ENCODE measurements at places on chromosomes 4 and X.

DNA sequence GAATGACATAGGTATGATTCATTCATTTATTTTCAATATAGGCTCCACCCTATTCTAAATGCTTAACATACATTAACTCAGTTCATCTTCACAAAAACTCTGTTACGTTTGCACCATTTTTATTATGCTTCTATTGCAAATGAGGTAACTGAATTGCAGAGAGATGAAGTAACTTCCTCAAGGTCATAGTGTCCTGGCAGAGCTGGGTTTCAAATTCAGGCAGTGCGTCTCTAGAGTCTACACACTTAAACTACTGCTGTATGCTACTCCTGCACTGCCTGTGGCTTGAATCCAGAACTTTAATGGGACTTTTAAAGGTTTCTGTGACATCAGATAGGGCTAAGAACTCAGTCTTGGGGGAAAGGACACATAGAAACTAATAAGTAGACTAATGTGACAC is 413.4 kb downstream of the UBE2NL start:
- no peak for DNase-seq

- DNase-seq, result no peak
Measured at GRCh38 chr4:3700736-3701135, 65.4 kb upstream of the ADRA2C start.

DNA sequence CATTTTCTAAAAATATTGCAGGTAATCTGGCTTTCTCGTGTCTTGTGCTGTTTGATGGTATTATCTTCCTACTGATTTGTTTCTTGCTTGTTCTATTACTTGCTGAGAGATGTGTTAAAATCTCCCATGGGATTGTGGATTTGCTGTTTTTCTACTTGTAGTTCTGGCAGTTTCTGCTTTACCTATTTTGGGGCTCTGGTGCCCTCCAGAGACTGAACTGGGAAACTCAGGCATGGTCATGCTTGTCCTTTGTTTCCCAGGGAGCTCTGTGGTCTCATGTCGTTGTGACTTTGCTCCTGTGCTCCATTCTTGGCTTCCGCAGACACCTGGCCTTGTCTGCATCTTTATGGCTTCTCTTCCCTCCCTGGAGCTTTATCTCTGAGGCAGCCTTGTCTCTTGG is 39.5 kb downstream of the NSD2 start:
- DNase-seq, result peak; percentile 79

DNA sequence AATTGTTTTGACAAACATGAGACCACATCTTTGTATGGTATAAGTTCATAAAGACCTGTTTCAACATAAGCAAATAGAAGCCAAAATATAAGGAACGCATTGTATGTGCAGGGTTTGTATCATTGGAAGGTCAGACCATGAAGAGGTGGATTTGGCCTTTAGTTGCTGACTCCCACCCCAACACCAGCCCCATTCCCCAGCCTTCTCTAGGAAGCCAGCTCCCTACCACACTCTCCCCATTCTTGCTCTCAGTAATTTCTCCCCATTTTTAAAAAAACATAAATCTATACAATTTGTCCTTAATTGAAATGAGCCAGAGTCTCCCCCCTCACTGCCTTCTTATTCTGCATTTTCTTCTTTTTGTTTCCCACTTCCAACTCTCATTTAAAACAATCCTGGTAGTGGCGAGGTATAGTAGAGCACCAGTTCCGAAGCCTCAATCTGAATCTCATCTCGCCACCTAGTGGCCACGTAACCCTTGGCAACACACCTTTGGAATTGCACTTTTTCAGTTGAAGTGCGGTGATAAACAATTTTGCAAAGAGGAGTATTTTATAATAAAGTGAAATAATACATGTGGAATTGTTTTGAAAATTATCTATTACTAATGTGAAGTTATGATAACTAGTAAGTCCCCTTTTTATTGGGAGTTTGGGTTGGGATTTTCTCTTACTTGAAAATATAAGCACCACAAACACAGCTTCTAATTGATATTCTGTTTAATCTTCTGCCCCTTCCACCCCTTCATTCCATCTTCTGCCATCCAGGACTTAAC is 126.6 kb downstream of the ASB9 start:
- peak; percentile 50 for DNase-seq

- no peak for DNase-seq
Measured at GRCh38 chr4:152050106-152050505, 289.3 kb upstream of the GATB start.

GRCh38 chrX:49171752-49172279 is at the start of gene PLP2:
Gene PLP2, plus strand, starts transcription at chrX:49171898. Its CDS starts 103 bp downstream, at chrX:49172001.
- peak; percentile 32 for DNase-seq

DNA sequence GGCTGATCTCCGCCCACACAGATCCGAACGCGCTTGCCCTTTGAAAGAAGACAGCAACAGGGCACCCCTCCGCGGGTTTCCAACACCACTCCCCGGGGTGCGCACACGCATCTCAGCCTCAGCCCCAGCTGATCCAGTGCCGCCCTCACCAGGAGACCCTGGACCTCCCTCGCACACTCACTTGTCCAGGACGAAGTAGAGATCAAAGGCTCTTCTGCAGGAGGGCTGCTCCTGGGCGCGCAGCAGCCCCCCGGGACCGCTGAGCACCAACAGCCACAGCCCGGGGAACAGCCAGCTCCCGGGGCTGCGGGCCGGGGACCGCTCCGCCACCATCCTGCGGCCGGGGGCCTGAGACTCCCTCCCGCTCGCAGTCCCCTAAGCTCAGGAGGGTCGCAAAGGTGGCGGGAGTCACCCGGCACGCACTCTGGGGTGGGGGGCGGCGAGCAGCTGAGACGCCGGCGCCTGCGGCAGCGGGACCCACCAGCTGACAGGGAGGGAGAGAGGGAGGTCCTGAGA is 743 bp downstream of the ANTXR2 start:
- DNase-seq, result no peak

- no peak for DNase-seq
Measured at GRCh38 chr4:118082182-118082581, 47.9 kb downstream of the NDST3 start.

GRCh38 chrX:139554376-139554775 is 23.8 kb downstream of the F9 start:
- DNase-seq, result no peak

- DNase-seq, result peak; percentile 26
Measured at GRCh38 chrX:140701480-140701879, 8.1 kb upstream of the LINC00632 start.

DNA sequence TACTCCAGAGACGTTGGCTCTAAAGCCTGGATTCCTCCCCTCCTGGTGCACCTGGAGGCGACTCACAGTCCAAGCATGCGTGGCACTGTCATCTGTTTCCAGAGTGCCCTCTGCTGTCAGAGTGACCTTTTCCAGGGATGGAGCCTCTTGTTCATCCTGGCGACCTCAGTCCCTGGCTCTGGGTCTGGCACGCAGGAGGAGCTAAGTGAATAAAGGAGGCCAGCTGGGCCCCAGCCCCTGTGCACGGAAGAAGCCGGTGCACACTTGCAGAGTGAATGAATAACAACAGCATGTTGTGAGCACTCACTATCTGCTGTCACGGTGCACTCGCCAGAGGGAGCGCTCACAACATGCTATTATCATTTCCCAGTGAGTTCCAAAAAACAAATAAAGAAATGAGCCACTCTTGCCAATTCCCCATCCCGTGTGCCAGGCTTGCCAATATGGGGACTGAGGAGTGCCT is 27.8 kb upstream of the PSAPL1 start:
- no peak for DNase-seq

DNA sequence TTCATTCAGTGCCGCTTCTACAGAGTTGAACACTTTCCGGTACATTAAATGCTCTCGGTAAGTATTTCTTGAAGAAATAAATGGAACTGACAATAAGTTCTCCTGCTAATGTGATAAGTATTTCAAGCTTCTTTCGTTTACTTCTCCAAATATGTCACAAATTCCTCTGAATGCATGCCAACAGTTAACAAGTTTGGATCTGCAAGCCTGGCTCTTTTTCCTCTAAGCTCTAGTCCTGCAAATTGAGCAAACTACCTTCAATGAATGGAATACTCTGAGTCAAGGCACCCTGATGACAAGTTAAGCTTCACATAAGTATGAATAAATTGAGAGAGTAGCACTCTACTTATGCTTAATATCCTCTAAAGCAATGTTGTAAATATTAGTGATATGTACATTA is 403.6 kb downstream of the PDGFC start:
- DNase-seq, result no peak

GRCh38 chr4:8194306-8195242 is 4.5 kb upstream of the SH3TC1 start:
- no peak for DNase-seq

GRCh38 chr4:32106767-32107166 is 1386.6 kb downstream of the PCDH7 start:
- no peak for DNase-seq

DNA sequence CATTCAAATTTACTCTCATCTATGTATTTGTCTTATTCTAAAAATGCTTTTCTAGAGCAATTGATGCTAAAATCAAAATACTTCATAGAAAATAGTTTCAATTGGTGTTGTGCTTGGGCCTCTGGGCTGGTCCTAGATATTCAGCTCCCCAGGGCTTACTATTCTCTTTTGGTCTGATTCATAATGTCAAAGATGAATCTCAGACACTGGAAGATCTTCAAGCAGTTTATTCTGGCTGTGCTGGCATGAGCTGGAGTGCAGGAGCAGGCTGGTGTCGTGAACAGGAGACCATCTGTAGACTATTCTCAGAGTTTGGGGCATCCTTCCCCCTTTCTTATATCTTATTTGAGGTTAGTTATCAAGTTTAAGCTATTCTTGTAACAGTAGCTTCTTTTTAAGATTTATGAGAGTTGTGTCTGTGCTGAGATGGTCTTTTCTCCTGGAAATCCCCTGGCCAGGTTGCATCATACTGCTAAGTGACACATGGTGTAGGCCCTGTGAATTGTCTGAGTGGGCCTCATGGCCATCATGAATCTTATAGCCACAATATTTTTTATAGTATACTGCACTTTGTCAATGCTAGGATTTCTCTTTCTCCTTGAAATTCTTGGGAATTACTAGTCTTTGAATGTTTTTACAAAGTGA is 1624.0 kb upstream of the IGFBP7 start:
- DNase-seq, result no peak

- no peak for DNase-seq
Measured at GRCh38 chr4:104015680-104016079, 295.9 kb upstream of the TACR3 start.

DNA sequence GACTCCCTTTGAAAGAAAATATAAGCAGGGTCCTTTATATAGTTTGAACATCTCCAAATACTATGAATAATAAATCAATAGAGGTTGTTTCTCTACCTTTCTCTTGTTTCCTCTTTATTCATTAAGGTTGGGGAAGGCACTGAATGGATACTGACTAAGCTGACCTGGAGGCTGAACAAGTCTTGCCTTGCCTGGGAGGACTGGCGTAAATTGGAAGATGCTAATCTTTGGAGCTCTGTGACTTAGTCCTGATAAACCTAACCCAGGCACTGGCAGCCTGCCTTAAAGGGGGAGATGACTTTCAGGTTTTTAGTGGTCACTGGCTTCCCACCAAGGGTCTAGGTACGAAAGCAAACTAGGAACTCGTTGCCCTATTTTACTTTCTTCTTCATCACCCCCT is 10.5 kb downstream of the CCDC160 start:
- no peak for DNase-seq

- peak; percentile 96 for DNase-seq
Measured at GRCh38 chr4:6942238-6942800, 32.7 kb downstream of the TBC1D14 start.

DNA sequence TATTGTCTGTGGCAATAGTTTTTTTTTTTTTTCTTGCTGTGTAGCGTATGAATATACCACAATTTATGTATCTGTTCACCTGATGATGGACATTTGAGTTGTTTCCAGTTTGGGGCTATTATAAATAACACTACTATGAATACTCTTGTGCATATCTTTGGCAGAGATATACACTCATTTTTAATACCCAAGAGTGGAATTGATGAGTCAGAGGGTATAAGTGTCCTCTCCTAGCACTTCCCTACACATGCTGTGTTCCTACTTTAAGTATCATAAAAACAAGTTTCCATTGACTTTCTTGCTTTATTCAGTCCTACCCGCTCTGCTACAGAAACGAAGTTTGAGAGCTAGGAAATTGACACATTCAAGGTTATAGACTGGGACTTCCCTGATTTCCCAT is 39.8 kb downstream of the XIAP start:
- peak; percentile 30 for DNase-seq

- DNase-seq, result no peak
Measured at GRCh38 chrX:31237189-31237588, 165.3 kb upstream of the FTHL17 start.

GRCh38 chr4:168854350-168854921 is 155.6 kb downstream of the CBR4 start:
- DNase-seq, result peak; percentile 73

All from fibroblast of the aortic adventitia (primary cell).